Stimulated activated CD4-positive, alpha-beta T cell treated with anti-CD3 and anti-CD28 coated beads, Interleukin-1b, Interleukin-23, amount 100 ng/mL, for 1 hour (primary cell): ENCODE measurements at places on chromosomes 7 and 10.

GRCh38 chr10:101018600-101019439 lies 12.1 kb downstream of the PDZD7 start:
- peak; percentile 43 for DNase-seq

DNA sequence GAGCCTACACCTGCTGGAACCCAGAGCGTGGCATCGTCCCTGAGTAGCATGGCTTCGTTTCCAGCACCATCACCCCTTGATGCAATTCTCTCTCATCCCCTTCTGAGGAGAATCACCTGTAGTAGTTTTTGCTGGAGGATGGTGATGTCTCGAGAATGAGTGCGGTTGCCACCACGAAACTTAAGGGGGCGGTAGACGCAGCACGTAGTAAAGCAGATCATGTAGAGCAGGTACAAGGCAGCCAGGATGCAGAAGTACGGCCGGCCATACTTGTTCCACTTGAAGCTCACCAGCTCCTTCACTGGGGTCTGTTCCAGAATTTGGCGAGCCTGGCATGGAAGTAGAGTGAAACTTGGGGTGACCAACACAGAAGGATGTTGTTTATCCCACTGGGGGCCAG lies 8.1 kb downstream of the TRPV5 start:
- no peak for DNase-seq

GRCh38 chr7:105230486-105230885 lies 158.2 kb downstream of the SRPK2 start:
- no peak for DNase-seq

- no peak for DNase-seq
Observed at GRCh38 chr7:22610951-22611757, 111.2 kb upstream of the STEAP1B start.

GRCh38 chr10:73785721-73786511 lies 510 bp downstream of the ZSWIM8 start:
- DNase-seq: no peak

- DNase-seq: no peak
Observed at GRCh38 chr10:88810196-88810961, 7.8 kb downstream of the LIPM start.

DNA sequence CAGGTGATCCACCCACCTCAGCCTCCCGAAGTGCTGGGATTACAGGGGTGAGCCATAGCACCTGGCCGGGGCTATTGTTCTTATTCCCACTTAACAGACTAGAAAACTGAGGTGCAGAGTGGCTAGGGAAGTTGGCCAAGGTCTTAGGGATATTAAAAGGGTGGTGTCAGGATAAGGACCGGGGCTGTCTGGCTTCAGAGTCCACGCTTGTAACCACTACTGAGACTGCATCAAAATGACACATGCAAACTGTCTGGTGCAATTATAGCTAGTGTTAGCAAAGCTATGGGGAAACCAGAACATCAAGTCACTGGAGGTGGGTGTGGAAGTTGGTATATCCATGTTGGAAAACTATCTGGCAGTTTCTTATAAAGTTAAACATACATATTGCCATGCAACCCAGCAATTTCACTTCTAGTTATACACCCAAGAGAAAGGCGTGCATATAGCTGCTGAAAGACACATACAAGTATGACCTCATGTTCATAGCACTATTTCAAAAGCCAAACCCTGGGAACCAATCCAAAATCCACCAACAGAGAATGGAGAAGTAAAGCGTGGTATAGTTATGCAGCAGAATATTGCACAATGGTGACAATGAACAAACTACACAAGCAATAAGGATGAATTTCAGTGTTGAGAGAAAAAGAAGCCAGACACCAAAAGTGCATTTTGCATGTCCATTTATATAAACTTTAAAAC lies 33.9 kb upstream of the EEPD1 start:
- DNase-seq: no peak

DNA sequence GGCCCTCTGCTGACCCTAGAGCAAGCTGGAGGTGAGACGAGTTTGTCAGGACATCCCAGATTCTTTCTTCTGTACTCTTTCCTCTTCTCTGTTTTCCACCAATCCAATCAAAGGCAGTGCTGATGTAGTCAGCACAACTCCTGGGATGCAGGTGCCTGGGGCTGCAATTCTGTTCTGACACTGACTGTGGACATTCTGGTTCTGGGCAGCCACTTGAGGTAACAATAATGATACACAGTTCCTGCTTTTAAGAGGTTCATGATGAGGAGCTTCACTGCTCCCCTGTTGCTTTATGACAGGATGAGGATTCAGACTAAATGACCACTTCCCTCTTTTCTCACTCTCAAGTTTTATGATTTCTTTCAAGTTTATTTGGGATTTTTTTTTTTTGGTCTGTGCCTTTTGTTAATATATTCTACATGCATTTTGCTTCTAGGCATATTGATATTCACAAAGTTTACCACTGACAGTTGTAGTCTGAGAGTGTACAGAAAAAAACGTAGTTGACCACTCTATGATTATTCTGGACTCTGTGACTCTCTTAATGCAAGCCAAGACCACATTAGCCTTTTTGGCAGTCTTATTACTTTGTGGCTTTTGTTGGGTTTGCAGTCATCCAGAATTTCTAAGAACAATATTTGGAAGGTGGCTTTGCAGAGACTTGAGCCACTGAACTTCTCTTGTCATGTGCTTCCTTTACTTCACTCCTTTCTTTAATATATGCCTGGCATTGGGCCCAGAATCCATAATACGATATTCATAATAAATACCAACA lies 247.6 kb downstream of the AUTS2 start:
- no peak for DNase-seq

DNA sequence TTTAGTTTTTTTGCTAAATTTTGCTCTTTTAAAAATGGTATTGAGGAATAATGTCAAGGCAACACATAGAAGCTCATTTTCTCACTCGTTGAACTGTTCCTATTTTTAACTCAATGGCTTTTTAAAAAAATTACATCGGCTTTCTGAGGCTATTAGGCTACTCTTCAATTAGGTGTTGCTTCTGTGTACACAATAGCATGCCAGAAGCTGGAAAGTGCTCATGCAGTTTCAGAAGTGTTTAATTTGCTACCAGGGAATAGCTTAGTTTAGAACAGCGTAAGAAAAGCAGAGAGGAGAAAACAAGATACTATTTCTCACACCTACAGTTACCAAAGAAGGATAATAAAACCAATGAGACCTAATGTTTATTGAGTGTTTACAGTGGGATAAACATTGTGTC lies 157.4 kb downstream of the NXPH1 start:
- DNase-seq: no peak

- no peak for DNase-seq
Observed at GRCh38 chr10:103442031-103442461, 10.1 kb downstream of the CALHM2 start.

- DNase-seq: no peak
Observed at GRCh38 chr10:69865450-69865849, 63.7 kb downstream of the COL13A1 start.

- no peak for DNase-seq
Observed at GRCh38 chr10:3347413-3348182, 175.0 kb upstream of the PITRM1 start.

DNA sequence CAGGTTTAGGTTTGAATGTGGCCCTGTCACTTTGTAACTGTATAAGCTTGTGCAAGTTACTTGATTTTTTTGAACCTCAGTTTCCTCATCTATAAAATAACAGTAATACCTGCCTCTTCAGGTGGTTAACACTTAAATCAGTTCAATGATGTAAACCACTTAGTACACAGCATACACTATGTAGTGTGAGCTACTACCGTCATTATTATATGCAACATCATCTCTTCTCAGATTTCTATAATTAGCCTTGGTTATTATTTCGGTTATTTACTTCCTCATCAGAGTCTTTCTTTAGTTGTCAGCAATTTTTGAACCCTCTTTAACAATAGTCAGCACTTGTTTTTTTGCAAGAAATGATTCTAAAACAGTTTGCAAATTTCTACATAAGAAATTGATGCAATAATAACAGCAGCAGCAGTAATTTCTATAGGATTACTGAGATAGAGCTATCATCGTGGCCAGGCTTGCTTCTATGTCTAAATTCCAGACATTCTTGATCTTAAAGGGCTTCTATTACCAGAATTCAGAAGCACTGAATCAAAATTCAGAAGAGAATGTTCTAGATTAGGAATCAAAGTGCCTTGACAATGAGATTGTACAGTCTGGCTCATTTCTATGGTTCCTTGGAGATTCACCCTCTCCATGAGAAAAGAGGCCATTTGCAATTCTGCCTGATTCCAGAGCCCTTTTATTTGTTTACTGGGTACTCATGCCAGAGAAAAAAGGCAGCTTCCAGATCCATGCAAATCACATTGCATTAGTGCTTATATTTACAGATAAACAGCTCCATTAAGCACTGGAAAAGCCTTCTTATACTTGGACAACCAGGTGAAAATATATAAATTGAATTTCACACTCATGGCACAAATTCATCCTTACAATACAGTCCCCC lies 25.0 kb upstream of the WDR11 start:
- no peak for DNase-seq

- no peak for DNase-seq
Observed at GRCh38 chr7:26141077-26141476, 10.9 kb upstream of the NFE2L3 start.

DNA sequence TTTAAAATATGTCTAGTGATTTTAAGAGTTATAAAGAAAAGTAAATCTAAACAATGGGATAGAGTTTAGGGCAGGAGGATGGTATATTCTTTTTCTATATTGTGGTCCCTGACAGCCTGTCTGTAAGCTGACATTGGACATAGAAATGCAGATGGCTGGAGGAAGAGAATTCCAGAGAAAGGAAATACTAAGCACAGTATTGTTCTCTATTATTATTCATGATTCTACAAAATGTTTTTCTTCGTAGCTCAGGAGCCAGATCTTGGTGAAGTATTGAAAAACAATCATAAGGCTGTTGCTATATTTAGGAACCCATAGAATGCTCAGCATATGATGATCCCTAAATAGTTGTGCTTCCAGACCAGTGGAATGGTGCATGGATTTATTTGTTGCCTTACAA lies 117.0 kb upstream of the FAM3C start:
- no peak for DNase-seq

GRCh38 chr10:117078168-117078837 lies 59.8 kb downstream of the VAX1 start:
- no peak for DNase-seq

GRCh38 chr7:41133690-41134299 lies 569.1 kb downstream of the INHBA start:
- DNase-seq: no peak

- DNase-seq: no peak
Observed at GRCh38 chr10:74255214-74255613, 104.2 kb downstream of the ADK start.

DNA sequence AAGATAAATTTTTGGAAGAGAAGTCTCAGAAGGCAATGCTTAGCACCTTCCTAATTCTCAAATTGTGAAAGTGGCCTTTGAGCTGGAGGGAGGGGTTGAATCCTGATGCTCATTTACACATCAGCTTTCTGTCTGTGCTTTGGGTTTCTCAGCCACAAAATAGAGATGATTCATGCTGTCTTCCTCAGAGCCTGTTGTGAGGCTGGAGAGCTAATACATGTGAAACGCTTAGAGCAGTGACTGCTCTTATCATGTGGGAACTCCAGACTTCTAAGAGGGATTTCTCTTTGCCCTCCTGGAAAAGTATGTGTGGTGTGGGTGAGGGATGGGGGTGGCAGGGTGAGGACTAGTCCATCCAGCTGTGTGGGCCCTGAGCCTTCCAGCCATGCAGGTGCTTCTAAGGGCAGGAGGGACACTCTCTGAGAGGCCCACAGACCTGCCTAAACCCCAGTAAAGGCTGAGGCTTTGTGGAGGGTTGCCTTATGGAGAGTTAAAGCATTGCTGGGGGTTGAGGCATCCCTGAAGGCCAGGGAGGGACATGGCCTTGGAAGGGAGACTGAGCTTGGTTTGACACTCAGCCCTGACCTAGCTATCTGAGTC lies 4.8 kb upstream of the EVX1 start:
- no peak for DNase-seq

DNA sequence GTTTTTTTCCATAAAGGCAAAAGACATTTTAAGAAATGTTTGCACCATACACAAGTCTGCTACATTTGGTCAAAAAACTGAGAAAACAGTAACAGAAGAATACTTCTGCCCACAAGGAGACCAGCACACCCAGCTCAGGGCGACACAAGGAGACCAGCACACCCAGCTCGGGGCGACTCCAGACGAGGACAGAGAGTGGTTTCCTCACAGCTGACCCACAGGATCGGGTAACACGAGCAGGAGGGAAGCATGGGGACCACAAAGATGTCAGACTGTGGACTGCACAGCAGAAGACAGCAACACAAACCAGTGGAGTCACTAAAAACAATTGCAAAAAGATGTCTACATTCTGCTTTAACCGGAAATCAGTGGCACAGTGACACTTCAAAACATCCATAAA lies 237.6 kb downstream of the DIP2C start:
- DNase-seq: no peak

- no peak for DNase-seq
Observed at GRCh38 chr10:86592413-86592812, 61.9 kb upstream of the OPN4 start.

- no peak for DNase-seq
Observed at GRCh38 chr10:360653-361052, 225.4 kb downstream of the ZMYND11 start.

GRCh38 chr10:123355748-123356481 lies 201.7 kb downstream of the BUB3 start:
- no peak for DNase-seq

GRCh38 chr10:117476281-117476680 lies 66.3 kb upstream of the EMX2 start:
- DNase-seq: no peak

- DNase-seq: no peak
Observed at GRCh38 chr10:86349474-86349873, 17.1 kb downstream of the GRID1 start.

DNA sequence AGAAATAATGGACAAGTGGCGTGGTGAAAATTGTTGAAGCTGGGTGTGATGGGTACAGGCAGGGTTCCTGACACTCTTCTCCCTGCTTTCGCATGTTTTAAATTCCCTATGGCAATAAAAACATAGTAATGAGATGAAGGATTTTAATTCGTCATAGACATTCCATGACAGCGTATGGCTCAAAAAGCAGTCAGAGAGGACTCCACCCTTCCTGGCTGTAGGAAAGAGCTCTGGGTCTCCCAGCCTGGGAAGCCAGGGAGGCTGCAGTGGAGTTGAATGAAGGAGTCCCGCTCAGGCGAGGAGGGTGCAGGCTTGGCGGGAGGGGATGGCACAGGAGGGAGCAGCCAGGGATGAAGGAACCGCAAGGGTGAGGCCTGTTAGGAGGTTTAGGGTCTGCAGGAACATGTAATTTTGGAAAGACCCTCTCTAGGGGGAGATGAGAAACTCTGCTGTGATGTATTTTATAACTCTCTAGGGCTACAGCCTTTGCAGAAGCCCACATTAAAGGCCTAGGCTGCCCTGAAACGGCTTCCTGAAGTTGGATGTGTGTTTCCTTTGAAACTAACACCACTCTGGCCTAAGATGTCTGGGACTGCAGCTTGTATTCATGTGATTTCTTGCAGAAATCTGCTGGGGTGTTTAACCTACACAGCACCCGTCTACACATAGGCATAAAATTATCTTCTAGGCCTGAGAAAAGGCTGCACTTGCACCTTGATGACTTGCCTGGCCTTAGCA lies 7.6 kb upstream of the LARP4B start:
- DNase-seq: no peak

- no peak for DNase-seq
Observed at GRCh38 chr10:103766751-103767505, 88.4 kb downstream of the SH3PXD2A start.
